ENCODE measurements at places on chromosomes 4 and X.

DNA sequence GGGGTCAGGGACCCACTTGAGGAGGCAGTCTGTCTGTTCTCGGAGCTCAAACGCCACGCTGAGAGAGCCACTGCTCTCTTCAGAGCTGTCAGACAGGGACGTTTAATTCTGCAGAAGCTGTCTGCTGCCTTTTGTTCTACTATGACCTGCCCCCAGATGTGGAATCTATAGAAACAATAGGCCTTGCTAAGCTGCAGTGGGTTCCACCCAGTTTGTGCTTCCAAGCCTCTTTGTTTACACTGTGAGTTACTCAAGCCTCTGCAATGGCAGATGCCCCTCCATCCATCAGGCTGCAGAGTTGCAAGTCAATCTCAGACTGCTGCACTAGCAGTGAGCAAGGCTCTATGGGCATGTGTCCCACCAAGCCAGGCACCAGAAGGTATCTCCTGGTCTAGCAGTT is 158.1 kb downstream of the DTHD1 start:
- DNase-seq = peak; percentile 2

GRCh38 chrX:13428053-13428786 is 108.4 kb upstream of the ATXN3L start:
- peak; percentile 56 for DNase-seq

DNA sequence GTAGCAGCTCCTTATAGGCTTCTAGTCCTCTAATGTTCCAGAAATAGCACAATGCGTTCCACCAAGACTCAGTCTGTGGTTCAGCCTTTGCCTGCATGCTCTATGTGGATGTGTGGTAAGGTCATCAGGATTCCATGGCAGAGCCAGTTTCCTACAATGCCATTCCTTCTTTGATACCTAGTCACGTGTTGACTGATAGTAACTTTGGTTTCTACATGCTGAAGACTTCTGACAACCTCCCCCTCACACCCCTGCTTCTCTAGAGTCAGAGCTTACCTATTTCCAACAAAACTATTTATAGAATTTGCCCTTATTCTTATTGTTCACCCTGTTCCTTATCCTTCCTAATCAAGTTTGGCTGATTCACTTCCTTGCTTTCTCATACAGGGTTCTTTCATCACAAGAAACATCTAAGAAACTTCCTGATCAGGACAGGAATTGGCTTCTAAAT is 81.1 kb downstream of the CT47B1 start:
- no peak for DNase-seq

DNA sequence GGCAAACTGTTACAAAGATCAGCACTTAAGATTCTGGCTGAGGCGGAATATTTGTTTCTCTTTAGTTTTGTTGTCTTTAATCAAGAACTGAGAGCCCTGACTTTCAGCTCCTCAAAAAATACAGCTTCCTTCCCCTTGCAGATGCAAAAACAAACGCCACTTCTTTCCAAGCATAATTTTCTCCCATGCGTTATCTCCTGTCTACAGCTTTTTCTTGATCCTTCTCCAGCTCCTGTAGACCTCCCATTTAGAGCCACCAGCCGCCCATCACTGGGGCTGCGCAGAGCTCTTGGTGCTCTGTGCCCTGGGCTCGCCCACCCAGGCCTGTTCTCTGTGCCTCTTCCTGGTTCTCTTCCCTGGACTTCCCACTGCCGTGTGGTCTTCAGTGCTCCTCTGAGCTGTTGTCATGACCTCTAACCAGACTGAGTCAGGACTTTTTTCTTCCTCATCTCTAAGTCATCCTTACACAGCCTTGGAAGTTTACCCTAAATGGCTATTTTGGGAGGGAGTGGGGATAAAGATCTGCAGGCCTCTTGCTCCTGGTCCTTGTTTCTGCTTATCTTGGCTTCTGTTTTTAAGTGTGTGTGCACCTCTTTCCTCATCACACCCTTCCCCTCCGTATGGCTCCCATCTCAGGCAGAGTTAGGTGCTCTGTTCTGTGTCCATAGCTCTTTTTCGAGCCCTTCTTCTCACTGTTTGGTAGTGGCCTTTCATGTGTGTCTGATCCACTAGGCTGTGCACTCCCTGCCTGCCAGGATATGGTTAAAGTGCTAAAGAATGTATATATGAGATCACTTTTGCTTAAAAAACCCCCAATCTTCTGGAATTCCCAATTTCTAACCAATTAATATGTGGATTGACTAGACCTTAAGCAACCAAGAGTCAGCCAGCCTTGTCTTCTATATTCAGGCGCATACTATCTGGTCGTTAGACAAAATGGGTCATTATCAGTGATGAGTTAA is 122.5 kb downstream of the PTTG2 start:
- no peak for DNase-seq

DNA sequence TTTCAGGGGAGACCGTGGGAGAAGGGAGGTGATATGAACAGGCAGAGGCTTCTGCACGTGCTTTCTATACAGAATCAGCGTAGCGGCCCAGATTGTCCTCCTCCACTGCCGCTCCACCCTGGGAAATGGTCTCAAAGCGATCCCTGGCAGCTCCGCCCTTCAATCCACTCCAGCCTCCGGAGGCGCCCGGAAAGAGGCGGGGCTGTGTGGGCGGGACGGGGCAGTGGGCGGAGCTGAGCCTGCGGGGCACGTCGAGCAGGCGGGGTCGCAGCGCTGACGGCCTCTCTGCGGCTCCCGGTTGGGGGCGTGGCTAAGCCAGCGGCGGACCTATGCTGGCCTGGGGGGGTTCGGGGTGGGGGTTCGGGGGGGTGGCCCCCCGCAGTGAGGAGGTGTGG is 210 bp upstream of the SMIM10L2A start:
- DNase-seq = peak; percentile 79

DNA sequence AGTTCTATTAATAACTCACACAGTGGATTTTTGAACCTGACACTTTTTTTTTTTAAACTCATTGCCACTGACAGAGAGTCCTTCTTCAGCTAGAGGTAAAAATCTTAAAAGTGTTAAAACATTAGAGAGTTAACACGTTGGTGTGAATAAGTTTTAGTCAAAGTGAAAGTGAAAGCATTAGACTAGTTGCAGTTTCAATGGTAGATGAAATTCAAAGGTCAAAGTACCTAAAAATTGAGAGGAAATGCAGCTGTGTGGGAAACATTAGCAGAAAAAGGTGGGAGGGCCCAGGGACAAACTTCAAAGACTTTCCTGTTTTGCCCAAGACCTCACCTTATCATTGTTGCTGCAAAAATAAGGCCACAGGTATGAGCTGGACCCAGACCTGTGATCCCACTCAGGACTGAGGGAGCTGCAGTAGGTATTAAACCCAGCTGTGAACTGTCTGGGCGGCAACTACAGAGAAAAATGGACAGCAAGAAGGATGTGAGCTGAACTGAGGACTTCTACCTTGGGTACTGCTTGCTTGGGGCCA is 17.6 kb upstream of the GABRA4 start:
- DNase-seq = no peak

- no peak for DNase-seq
Observed at GRCh38 chr4:36824682-36825081, 419.9 kb upstream of the NWD2 start.

DNA sequence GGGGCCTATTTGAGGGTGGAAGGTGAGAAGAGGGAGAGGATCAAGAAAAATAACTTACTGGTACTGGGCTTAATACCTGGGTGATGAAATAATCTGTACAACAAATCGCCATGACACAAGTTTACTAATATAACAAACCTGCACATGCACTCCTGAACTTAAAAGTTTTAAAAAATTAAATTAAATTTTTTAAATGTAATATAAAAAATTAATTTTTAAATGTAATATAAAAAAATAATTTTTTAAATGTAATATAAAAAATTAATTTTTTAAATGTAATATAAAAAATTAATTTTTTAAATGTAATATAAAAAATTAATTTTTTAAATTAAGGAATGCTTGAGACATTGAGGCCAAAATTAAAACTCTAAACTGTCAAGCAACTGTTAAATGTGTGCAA is 124.3 kb upstream of the GALNT7 start:
- DNase-seq = no peak

DNA sequence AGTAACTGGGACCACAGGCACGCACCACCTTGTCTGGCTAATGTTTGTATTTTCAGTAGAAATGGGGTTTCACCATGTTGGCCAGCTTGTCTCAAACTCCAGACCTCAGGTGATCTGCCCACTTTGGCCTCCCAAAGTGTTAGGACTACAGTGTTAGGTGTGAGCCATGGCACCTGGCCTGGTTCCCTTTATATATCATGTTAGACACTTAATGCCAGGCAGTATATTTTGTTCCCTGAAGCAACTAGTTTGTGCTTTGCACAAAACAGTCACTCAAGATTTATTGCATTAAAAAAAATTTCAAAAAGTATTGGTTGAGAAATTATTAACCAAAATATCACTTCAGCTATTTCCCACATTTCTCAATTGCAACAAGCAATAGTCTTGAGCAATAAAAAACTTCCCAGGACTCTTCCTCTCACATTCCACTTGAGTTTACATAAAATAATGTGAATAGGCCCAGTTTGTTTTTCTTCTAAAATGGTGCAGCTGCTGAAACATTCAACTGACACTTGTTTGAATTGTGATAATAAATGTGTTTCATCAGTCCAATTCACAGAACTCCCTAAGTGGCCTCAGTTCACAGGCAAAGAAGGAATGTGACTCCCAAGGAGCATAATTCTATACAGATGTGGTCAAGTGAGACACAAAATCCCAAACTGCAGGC is 22.7 kb downstream of the CXCL1 start:
- DNase-seq = no peak

DNA sequence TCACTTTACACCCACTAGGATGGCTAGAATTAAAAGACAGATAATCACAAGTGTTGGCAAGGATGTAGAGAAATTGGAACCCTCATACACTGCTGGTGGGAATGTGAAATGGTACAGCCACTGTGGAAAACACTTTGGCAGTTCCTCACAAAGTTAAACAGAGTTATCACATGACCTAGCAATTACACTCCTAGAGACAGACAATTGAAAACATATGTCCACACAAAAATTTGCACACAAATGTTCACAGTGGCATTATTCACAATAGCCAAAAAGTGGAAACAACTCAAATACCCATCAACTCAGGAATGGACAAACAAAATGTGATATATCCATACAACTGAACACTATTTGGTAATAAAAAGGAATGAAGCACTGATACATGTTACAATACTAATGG is 5.7 kb downstream of the ZNF280C start:
- DNase-seq = no peak

- no peak for DNase-seq
Observed at GRCh38 chrX:47992095-47992380, 11.8 kb downstream of the ZNF182 start.

- no peak for DNase-seq
Observed at GRCh38 chrX:39678914-39679313, 418.8 kb downstream of the BCOR start.

DNA sequence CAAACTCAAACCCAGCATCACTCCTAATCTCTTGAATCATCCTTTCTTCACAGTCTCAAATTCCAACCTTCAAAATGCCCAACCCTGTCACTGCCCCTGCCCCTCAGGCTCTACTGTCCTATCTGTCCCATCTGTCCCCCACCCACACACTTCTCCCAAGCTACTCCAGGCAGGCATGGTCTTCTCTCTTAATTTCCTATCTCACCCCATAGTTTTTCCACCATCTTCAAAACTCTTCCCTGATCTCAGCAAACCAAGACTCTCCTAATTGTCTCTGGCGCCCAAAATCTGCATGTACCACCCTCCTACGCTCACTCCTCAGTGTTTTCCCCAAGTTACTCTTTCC is 644 bp downstream of the LAMP2 start:
- DNase-seq = no peak

DNA sequence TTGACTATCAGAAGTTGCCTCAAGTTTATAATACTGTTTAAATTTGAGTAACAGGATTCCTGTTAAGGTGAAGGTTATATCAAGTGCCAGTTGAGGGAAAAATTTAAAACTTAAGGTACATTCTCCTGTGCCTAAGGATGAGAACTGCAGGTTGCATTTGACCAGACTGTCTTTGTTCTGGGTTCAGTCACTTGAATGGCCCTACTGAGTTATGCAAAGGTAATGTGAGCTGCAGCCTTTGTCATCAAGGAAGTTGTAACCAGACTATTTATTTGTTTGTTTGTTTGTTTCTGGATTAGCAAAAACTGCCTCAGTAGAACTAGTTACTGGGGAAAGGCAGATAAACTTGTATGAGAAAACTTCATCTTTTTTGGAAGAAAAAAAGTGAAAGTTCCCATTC is 131.9 kb downstream of the ATOH1 start:
- no peak for DNase-seq

DNA sequence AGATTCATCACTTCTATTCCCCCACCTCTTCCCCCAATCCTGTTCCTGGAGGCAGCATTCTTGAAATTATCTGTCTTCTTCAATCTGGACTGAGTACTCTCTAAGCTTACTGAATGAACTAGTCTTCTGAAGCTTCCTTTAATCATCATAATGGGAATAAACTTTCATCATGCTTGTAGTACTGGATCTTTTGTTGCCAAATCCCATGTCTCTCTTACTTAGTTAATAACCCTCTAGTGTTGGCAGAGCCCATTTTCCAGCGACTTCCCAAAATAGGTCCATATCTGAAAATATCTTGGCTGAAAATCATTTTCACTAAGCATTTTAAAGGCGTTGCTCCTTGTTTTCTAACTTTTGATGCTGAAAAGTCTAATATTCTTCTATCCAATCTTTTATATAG is 39.6 kb downstream of the RPS6KA3 start:
- no peak for DNase-seq

DNA sequence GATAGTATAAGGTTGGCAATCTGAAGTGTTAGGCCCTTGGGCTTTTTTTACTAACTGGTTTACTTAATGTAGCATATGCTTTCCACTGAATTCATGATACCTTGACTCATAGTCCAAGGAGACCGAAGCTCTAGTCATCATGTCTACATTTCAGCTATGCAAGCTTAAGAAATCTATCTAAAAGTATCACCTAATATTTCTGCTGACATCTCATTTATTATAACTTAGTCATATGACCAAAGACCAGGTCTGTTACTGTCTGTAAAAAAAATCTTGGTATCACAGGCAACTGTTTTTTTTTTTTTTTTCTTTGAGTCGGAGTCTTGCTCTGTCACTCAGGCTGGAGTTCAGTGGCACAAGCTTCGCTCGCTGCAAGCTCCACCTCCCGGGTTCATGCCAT is 814.0 kb upstream of the NDST4 start:
- DNase-seq = no peak

DNA sequence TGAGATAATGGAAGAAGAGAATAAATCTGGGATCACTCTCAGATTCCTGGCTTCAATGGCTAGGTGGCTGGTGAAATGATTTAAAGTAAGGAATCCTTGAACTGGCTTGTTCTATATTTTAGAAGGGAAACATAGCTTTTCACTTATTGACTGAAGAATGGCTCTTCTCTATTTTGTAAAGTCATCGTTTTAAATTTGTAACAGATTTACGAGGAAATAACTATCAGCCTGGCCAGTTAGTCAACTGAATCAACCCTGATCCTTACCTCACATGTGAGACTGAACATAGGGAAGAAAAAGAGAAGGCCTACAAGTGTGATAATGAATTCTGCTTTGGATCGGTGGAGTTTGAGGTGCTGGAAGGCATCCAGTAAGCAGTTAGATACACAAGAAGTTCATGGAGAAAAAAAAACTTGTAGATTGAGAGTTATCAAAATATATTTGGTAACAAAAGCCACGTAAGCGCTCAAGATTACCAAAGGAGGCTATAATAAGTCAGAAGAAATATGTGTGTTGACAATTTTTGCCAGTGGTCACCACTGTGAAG is 12.0 kb downstream of the AREG start:
- DNase-seq = no peak

- DNase-seq = no peak
Observed at GRCh38 chr4:21139327-21139726, 439.1 kb downstream of the PACRGL start.
